ENCODE measurements at places on chromosomes 6 and 20. TPM values are rescaled to one million over a fixed set of nuclear protein-coding genes. Genes with fewer than 3 reads are reported as not detected.

GRCh38 chr6:85172705-85173104 lies 277.2 kb upstream of the NT5E start:
- DNase-seq: no peak

GRCh38 chr6:45293306-45293705 lies 34.8 kb upstream of the RUNX2 start:
- no peak for DNase-seq

GRCh38 chr20:63094767-63095499 lies 88.2 kb upstream of the BHLHE23 start:
- DNase-seq: peak; percentile 66

GRCh38 chr20:63848003-63848911 lies 13.0 kb upstream of the ABHD16B start:
- no peak for DNase-seq

ZFP57 gene
- not detected for total RNA-seq

DNA sequence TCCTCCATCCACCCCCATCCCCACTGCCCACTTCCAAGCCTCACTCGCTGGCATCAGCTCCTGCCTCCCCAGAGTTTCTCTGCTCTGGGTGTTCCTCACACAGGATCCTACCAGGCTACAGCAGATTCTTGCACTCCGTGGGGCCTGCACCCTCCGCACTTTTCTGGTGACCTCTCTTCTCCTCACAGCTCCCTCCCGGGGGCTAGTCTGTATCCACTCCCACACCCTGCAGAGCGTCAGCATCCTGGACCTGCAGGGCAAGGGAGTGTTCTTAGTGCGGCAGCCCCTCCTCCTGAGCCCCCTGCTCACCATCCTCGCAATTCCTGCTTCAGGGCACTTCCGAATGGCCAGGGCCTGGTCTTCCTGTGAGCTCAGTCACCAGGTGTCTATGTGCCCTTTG lies 224.2 kb downstream of the DLL1 start:
- DNase-seq: no peak

RBPJL gene
- not detected for total RNA-seq

- DNase-seq: no peak
Measured at GRCh38 chr6:16078064-16078463, 50.8 kb upstream of the MYLIP start.

DNA sequence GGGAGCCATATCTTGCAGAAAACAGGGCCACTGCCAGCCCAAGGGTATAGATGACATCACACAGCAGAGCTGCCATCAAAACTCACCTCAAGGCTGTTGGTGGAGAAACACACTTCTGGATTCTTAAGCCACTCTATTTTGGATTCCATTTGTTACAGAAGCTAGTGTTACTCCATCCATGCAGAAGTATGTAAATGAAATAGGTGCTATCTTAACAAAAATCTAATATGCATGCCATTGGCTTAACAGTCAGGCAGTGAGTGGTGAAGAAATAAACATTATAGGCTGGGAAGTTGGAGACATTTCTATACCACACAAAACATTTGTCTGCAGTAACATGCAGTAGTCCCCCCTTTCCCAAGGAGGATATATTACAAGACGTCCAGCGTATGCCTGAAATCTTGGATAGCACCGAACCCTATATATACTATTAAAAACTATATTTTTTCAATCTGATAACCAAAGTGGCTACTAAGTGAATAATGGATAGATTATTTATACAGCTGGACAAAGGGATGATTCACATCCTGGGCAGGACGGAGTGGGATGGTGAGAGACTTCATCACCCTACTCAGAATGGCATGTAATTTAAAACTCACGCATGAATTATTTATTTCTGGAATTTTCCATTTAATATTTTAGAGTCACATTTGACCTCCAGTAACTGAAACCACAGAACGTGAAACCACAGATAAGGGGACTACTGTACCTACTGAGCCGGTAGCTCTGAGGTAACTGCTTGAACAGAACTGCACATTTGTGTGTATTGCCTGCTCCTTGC lies 160.0 kb upstream of the PLN start:
- DNase-seq: no peak

- DNase-seq: no peak
Measured at GRCh38 chr20:47220161-47220582, 136.3 kb downstream of the ZMYND8 start.

TSHZ2 gene
- not detected for total RNA-seq

DNA sequence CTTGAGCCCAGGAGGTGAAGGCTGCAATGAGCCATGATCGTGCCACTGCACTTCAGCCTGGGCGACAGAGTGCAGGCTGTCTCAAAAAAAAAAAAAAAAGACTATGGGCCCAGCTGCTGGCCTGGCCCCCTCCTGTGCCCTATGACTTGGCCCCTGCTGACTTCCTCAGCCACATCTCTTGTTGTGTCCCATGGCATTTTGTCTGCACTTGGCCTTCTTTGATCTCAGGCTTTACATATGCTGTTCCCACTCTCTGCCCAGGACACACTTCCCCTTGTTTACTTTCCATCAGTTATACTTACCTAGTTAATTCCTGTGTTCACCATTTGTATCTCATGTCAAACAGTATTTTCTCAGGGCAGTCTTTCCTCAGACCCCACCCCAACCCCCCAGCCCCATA lies 44.5 kb downstream of the RPRD1B start:
- DNase-seq: no peak

DNA sequence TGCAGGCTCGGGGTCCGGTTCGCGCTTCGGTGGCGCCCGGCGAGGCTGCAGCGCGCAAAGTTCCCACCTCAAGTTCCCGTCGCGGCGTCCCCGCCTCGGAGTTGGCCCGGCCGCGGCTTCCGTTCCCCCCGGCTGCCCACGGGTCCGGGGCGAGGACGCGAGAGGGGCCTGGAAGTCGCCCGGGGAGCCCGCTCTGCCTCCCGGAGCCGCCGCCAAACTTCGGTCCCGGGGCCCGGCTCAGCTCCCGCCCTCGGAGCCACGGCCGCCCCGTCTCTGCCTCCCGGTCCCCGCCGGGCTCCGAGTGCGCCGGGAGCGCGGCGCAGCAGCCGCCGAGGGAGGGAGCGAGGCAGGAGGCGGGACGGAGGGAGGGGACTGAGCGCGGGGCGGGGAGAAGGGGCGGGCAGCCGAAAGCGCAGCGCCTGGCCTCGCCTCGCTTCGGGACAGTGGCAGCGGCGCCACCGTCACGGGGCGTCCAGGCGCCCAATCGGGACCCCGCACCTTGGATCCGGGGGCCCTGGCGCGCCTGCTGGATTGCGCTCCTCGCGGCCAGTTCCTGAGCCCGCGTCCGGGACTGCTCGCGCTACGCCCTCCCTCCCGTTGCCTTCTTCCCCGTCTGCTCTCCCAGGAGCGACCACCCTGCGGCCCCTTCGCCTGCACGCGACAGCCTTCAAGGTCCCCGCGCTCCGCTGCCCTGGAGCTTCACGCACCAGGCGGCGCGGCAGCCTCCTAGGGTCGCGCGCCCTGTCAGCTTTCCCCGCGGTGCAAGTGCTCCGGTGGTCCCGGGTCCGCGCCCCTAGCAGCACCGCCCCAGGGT lies at the start of gene KCNG1:
TSS of gene KCNG1 (minus strand) at position 305 of the 814 bp plus-strand sequence. CDS start 12,769 bp downstream, outside the sequence.
- DNase-seq: no peak

DNA sequence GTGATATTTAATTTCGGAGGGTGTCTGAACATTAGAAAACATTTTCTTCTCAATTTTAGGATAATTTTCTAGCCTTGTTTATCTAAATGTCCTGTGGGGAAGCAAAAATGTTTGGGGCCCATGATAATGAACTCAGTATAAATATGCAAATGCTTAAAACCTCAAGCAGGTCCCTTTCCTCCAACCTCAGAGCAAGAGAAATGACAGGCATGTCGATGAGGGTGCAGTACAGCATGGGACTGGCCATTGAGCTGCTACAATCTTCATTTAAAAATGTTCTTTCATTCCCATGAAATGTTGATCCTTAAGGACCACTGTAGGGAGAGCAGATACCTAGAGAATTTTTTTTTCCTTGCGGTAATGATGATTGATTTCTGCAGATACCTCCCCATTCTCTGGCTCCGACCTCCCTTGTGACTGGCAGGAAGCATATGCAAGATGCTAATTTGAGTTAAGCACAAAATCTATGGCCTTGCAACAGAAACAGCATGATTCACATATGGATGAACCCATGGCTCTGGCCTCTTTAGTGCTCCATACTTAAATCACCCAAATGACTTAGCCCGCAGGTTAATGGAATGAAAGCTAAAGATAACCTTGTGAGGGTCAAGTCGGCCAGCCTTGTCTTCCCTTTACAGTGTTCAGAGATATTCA lies 243.3 kb downstream of the SOX4 start:
- DNase-seq: no peak
